Natural killer cell treated with Interleukin-12 subunit alpha and Interleukin-12 subunit beta and Interleukin-15 and Interleukin-18, amount 100 ng/mL, for 72 hours (primary cell): ENCODE measurements at places on chromosomes 12 and 14.
A peak's percentile ranks its signal among the peaks of the same experiment; 100 is the strongest.

DNA sequence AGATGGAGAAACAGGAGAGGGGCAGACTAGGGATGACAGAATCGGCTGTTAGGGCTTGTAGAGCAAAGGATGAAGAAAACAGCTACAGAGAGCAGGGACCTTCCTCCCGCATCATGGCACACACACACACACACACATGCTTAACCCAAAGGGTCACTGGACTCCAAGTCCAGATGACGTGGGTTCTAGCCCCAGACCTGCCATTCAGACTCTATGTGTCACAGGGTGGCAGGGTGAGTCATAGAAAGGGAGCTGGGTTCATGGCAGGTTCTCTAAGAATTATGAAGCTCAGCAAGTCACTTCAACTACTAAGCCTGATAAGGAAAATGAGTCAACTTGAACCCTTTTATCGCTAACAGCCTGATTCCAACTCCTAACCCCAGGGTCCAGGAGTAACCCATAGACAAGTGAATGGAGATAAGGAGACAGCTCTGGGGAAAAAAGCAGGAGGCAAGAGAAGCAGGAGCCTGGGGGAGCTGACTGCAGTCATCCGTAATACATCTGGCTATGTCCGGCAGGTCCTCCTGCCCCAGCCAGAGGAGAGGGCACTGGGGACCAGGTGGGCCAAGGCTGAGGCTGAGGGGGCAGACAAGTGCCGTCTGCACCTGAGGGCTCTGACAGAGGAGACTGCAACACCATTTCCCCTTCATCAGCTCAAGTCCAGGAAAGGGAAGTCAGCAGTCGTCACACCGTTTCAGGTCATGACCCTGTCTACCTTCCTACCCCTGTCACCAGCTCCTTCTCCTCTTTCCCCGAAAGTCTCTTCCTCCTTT is 3.6 kb upstream of the TNFRSF1A start:
- peaks cover 4% of the 10 kb centered on the region for H3K27me3 ChIP-seq
- H3K4me3 ChIP-seq, result peak overlapping the region; percentile 71
- no peaks in the 10 kb centered on the region for H3K36me3 ChIP-seq
- no peak for DNase-seq
- H3K4me1 ChIP-seq, result peaks cover 40% of the 10 kb centered on the region

- DNase-seq, result no peak
- H3K27me3 ChIP-seq, result peaks cover 7% of the 10 kb centered on the region
- H3K27ac ChIP-seq, result no peak overlapping the region
- H3K4me3 ChIP-seq, result no peak overlapping the region
- H3K4me1 ChIP-seq, result no peaks in the 10 kb centered on the region
- H3K36me3 ChIP-seq, result no peaks in the 10 kb centered on the region
These were observed 21.0 kb downstream of the RTN1 start for GRCh38 chr14:59849411-59850130.

- H3K27me3 ChIP-seq, result no peaks in the 10 kb centered on the region
- no peaks in the 10 kb centered on the region for H3K4me1 ChIP-seq
- H3K27ac ChIP-seq, result no peak overlapping the region
- peaks cover 4% of the 10 kb centered on the region for H3K36me3 ChIP-seq
- H3K4me3 ChIP-seq, result no peak overlapping the region
These were observed 456.2 kb downstream of the ADAMTS20 start for GRCh38 chr12:43095669-43096280.

DNA sequence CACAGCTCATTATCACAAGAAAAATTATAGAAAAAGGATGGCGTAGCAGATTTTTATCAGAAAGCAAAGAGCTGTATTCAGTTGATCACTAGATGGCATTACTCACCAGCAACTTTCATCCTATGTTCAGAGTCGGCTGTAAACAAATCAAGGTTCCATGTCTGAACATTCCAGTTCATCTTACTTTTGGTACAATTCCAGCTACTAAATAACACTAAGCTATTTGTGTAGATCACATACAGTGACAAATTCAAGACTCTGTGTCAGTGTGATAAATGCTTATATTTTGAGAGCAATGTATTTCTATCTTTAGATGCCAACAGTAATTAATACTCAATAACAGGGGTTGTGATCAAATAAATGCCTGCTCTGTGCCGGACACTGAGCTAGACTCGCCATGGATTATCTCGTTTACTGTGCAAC is 30.1 kb downstream of the NRDE2 start:
- H3K4me3 ChIP-seq, result no peak overlapping the region
- peaks cover 32% of the 10 kb centered on the region for H3K36me3 ChIP-seq
- H3K27ac ChIP-seq, result peak overlapping the region; percentile 86
- H3K4me1 ChIP-seq, result peaks cover 12% of the 10 kb centered on the region

DNA sequence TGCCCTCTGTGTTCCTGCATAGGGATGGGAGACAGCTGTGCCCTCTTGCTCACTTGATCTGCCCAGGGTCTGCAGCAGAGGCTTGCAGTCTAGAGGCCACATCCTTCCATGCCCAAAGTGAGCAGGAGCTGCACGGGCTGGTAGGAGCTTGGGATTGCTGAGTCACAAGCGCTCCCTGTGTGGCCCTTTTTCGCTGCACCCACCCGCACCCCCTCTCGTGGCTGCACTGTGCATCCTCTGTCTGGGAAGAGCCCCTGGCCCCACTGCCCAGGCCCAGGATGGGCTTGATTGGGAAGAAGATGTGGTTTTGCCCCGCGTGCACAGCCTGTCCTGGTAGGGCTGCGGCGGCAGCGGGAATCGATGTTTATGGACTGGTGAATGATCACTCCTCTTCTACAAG is 192.4 kb downstream of the TSPAN9 start:
- H3K36me3 ChIP-seq, result no peaks in the 10 kb centered on the region
- H3K27me3 ChIP-seq, result peaks cover 3% of the 10 kb centered on the region
- no peak overlapping the region for H3K27ac ChIP-seq
- no peaks in the 10 kb centered on the region for H3K4me1 ChIP-seq

DNA sequence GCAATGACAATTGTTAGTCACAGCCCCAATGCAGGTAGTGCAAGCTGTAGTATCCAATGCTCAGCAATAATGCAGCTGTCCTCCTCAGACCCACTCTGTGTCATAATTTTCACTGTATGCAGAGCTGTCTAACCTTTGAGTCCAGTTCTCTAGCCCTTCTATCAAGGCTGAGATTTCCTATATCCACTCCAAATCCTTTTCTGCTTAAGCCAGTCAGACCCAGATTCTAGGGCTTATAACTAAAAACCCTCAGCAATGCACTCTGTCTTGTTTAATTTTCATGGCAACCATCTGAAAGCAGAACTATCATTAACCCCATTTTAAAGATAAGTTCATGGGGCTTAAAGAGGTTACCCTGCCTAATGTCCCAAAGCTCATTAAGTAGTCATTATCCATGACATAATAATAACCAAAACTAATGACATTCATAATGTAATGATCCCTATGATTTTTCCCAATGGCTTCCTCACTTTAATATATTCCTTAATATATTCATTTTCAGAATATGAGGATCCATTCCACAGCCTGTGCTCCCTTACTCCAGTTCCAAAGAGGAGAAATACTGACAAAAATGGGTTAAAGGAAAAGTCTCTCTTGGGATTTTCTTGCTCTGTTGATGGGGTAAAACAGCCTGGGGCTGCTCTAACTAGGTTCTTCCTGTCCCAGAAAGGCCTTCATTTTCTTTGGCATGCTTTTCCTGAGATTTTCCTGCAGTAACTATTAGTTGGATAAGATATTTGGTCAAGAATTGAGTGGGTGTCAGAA is 29.5 kb downstream of the TXNDC16 start:
- H3K27ac ChIP-seq, result no peak overlapping the region
- H3K27me3 ChIP-seq, result no peaks in the 10 kb centered on the region
- no peaks in the 10 kb centered on the region for H3K36me3 ChIP-seq
- H3K4me3 ChIP-seq, result no peak overlapping the region
- no peaks in the 10 kb centered on the region for H3K4me1 ChIP-seq

DNA sequence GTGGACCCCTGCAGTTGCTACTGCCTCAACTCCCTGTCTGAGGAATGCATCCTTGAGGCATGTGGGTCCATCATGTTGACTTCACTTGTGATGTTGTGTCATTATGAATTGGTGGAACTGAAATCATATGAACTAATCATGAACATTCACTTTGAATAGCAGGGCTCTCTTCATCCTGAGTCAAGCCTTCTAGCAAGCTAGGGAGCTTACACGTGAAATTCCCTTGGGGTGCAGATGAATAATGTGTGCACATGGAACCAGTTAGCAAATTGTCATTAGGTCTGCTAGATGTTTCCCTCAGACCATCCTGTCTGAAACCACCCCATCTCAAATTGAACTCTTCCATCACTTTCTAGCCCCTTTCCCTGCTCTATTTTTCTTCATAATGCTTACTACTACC is 3.6 kb downstream of the COQ6 start:
- H3K27me3 ChIP-seq, result no peaks in the 10 kb centered on the region
- no peak overlapping the region for H3K4me3 ChIP-seq
- H3K36me3 ChIP-seq, result peaks cover 13% of the 10 kb centered on the region
- H3K27ac ChIP-seq, result no peak overlapping the region
- DNase-seq, result no peak
- peaks cover 10% of the 10 kb centered on the region for H3K4me1 ChIP-seq

- no peaks in the 10 kb centered on the region for H3K4me1 ChIP-seq
- no peaks in the 10 kb centered on the region for H3K36me3 ChIP-seq
- H3K27me3 ChIP-seq, result peaks cover 12% of the 10 kb centered on the region
- no peak overlapping the region for H3K4me3 ChIP-seq
- no peak overlapping the region for H3K27ac ChIP-seq
- no peak for DNase-seq
These were observed 72.8 kb downstream of the TNFAIP2 start for GRCh38 chr14:103195828-103196615.
